ENCODE measurements at places on chromosomes 3 and 15.

DNA sequence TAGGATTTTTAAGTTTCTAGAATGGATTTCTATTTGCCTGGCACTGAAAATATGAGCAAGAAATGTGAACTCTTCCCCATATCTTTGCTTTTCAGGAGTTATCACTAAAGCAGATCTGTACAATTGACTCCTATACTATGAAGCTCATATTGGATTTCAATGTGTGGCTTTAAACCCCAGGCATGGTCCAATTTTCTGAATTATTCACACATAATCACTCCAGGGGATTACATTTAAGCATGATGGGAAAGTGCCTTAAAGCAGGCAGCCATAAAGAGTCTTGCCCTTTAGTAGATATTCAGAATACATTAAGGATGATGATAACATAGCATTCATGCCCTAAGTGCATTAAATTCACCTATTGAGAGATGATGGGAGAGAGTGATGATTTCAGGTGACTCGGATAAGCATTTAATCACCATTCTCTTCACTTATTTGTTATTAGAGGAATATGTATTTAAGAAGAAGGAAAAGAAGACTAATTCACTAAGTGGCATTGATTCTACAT, 331.8 kb upstream of the ROBO1 start:
- DNase-seq = no peak

DNA sequence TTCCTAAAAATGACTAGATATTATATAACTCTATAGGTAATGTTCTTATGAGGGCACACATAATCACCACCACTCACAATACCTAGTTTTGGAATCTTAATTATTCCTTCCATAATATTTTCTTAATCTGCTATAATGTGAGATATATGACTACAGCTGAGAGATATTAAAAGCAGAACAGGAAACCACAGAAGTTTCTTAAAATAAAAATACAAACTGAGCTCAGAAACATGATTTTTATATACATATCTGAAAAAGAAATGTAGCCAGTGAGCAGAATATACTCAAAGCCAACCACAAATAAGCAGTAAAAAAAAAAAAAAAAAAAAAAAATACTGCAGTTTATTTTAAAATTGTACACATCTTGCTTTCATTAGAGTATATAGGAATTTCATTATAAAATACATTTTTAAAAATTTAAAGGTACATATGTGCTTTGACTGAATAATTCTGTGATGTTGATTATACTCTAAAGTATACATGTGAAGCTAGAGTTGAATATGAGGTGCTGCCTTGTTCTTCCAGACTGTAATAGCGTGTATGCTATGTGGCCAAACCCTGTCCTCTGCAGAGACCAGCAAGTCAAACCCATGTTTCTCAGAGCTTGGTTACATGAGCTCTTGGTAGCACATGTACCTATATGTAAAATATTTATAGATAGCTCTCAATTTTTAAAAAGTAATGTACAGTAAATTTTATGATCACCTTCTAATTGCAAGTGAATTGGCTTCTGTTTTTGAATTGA, 175.0 kb downstream of the UBE2E2 start:
- no peak for DNase-seq

- no peak for DNase-seq
Measured at GRCh38 chr15:33095641-33096040, 98.9 kb downstream of the FMN1 start.

DNA sequence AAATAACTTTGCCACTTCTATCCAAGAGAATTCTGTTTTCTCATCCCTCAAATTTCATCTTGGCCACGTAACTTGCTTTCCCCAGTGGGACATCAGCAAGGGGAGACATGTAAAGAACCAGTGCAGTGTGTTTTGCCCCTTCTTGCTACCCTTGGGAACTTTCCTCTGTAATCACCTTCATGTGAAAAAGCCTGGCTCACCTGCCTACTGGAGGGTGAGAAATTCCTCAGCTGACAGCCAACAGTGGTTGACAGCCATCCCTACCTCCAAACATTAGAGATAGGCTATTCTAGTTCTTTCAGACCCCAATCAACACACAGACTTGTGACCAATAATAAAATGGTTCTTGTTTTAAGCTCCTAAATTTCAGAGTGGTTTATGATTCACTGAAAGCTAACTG, 333.9 kb upstream of the TBC1D5 start:
- no peak for DNase-seq

- DNase-seq = no peak
Measured at GRCh38 chr3:194691481-194692283, 6.0 kb downstream of the FAM43A start.

- no peak for DNase-seq
Measured at GRCh38 chr3:182445576-182445975, 347.7 kb upstream of the ATP11B start.
